ENCODE measurements at places on chromosomes 4 and X. TPM values are rescaled to one million over a fixed set of nuclear protein-coding genes. Genes with fewer than 3 reads are reported as not detected.

The DDIT4L gene
- not detected for total RNA-seq

The ZNF280C gene
- total RNA-seq: 8.9 TPM

The POLN gene
- 4.9 TPM for total RNA-seq

The RS1 gene
- not detected for total RNA-seq

The EMD gene
- total RNA-seq: 133 TPM

The BGN gene
- not detected for total RNA-seq

The NPNT gene
- not detected for total RNA-seq

The NRK gene
- not detected for total RNA-seq

DNA sequence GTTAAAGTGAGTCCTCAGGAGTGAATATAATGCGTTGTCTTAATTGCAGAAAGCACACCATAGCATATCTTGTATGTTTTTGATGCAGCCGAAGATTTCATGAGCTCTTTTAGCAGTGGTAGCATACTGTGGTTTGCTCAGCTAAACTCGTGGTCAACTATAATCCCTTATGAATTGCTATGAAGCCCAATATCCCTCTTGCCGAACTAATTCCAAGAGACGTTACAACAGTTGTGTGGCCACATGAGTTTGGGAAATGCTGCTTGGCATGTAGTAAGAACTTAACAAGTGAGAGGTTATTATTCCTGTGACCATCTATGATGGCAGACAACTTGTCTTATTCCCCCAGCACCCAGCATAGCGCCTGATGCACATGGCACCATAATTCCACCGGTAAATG, 30.7 kb downstream of the SYAP1 start:
- no peak for DNase-seq

DNA sequence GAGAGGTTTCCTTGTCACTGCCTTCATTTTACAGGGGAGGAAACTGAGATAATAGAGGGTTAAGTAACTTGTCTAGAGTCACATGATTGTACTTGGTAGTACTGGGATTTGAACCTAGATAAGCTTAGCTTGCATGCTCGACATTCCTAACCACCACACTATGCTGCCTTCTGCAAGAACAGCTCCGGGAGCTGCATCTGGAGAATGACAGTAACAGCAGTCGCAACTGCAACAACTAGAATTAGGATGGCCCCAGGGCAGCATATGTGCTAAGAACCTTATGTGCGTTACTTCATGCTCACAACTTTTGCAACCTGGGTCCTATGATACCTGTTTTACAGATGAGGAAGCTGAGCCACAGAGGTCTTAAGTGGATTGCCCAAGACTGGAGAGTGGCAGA, 89.5 kb upstream of the LCORL start:
- no peak for DNase-seq

DNA sequence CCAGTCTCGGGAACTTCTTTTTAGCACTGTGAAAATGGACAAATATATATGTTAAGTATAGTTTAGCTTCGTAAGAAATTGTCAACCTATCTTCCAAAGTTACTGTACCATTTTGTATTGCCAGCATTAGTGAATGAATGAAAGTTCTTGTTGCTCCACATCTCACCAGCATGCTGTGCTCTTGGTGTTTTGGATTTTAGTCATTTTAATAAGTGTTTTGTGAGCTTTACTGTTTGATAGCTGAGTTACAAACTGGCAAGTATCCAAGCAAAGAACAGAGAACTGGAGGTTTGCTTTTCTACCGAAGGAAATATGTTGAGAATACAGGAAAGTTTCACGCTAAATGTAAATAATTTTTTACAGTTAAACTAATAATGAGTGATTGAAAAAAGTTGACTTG, 33.0 kb downstream of the SNCA start:
- DNase-seq: no peak

- no peak for DNase-seq
Measured at GRCh38 chr4:174292473-174292872, 8.8 kb downstream of the CEP44 start.

DNA sequence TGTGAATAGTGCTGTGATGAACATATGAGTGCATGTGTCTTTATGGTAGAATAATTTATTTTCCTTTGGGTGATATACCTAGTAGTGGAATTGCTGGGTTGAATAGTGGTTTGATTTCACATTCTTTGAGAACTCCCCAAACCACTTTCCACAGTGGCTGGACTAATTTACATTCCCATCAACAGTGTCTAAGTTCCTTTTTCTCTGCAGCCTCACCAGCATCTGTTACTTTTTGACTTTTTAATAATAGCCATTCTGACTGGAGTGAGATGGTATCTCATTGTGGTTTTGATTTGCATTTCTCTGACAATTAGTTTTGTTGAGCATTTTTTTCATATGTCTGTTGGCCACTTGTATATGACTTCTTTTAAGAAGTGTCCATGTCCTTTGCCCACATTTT, 29.1 kb downstream of the JADE3 start:
- DNase-seq: no peak

DNA sequence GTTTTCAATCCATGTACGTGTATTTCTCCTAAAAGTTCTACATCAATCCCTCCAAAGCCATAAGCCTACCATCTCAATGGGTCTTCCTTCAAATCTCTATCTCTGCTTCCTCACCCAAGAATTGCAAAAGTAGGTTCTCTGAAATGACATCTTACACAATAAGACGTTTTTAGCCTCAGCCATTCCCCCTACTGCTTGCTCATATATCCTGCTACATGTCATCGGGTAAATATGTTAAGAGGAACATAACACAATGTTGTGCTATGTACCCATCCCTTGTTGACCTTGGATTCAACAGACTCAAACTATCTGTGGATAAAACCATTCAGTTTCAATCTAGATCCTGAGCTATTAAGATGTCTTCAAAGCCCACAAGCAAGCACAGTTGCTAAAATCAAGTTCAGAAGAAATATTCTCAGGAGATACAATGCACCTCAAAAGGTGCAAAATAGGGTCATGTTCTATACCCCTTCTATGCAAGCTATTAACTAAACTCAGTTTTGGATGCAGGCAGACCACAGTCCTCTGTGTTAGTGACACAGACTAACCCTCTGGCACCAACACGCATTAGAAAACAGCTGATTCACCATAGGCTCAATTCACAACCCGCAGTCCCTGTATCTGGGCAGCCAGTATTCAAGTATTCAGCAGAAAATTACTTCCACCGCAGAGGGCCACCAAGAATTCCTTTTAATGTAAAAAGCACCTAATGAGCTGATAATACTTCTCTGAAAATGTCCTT, 56.8 kb downstream of the CD99L2 start:
- DNase-seq: no peak

GRCh38 chrX:57177070-57177469, 39.9 kb upstream of the SPIN2A start:
- no peak for DNase-seq

- DNase-seq: no peak
Measured at GRCh38 chr4:188433741-188434315, 294.6 kb downstream of the TRIML1 start.

DNA sequence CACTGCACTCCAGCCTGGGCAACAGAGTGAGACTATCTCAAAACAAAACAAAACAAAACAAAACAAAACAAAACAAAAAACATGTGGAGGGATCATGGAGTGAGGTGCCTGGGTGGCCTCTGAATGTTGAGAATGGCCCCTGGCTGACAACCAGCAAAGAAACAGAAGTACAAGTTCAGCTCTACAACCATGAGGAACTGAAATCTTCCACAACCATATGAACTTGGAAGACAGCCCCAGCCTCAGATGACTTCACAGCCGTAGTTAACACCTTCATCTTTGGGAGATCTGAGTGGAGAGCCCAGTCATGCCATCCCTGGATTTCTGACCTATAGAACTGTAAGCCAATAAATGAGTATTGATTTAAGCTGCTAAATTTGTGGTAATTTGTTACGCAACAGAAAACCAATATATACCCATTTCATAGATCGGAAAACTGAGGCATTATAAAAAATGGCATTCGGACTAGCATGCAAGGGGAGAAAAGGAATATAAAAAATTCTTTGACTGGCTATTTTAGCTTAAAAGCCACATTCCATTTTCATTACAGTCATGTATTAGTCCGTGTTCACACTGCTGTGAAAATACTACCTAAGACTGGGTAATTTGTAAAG, 138.7 kb upstream of the RAPGEF2 start:
- no peak for DNase-seq

DNA sequence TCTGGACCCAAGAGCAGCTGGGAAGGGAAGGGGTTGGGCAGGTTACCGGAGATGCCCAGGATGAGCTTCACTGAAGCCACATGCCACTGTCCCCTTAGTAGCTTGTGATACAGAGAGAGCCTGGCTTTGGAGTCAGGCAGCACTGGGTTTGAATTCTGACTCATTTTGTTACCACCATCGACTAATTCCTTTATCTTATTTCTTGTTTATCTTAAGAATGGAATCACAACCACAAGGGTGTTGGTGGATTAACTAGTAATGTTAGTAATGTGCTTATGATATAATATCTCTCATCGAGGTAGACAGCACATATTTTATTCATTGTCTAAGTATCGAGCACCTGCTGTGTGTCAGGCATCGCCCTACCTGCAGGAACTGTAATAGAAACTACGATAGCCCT, 17.7 kb upstream of the STX18 start:
- no peak for DNase-seq

DNA sequence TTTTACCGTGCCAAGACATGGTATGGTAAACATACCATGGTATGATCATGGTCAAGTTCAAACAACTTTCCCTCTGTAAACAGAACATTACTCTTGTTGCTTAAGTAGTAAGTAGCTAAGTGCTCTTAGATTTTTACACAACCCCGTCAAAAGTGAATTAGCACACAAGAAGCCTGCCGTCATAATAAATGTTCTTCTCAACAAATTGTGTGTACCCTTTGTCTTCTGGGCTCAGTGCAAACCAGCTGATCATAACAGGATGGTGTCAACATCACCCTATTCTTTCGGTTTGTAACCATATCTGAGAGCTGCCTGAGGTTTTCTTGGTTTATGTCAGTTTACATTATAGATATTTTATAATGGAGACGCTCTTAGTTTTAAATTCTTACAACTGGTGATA, 28.8 kb downstream of the MSL3 start:
- DNase-seq: peak; percentile 22

GRCh38 chrX:109274806-109275205, 207.1 kb downstream of the GUCY2F start:
- no peak for DNase-seq

Measured in CD4-positive, CD25-positive, alpha-beta regulatory T cell (primary cell).